GM23248 (cell line): ENCODE measurements at places on chromosomes 4 and X.

- no peak for DNase-seq
- no peaks in the 10 kb centered on the region; the same call in 1 of the 2 replicates for H3K36me3 ChIP-seq
- no peaks in the 10 kb centered on the region for H3K27me3 ChIP-seq
- no peak overlapping the region for H3K27ac ChIP-seq
- no peak overlapping the region for H3K4me3 ChIP-seq
- H3K4me1 ChIP-seq: peaks cover 1% of the 10 kb centered on the region; the same call in 1 of the 2 replicates
Observed at GRCh38 chr4:6278801-6279197, 9.1 kb downstream of the WFS1 start.

DNA sequence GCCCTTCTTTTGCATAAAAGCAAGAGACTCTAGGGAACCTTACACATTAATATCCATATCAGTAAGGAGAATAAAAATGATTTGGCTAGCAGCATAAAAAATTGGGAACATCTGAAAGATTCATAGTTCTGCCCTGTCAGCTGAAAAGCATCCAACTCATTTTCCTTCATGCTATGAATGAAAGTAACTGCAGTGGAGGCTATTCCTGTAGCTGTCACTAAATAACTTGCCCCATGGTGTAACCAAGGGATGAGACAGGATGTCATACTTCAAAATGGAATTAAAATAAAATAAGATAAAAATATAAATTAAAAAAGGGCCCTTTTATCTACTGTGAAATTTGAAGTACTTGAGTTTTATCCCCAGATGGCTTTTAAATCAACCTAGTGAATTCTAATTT is 878.8 kb downstream of the C4orf33 start:
- H3K36me3 ChIP-seq: no peaks in the 10 kb centered on the region
- no peak for DNase-seq
- no peak overlapping the region for H3K4me3 ChIP-seq
- H3K27ac ChIP-seq: no peak overlapping the region
- no peaks in the 10 kb centered on the region for H3K27me3 ChIP-seq

GRCh38 chr4:48989461-48990203 is 3.6 kb downstream of the CWH43 start:
- H3K4me1 ChIP-seq: no peaks in the 10 kb centered on the region
- peaks cover 40% of the 10 kb centered on the region for H3K27me3 ChIP-seq
- H3K4me3 ChIP-seq: no peak overlapping the region
- H3K27ac ChIP-seq: no peak overlapping the region
- DNase-seq: no peak
- H3K36me3 ChIP-seq: no peaks in the 10 kb centered on the region

- no peaks in the 10 kb centered on the region for H3K27me3 ChIP-seq
- H3K27ac ChIP-seq: no peak overlapping the region
- H3K4me3 ChIP-seq: no peak overlapping the region
- H3K36me3 ChIP-seq: no peaks in the 10 kb centered on the region
- peaks cover 13% of the 10 kb centered on the region for H3K4me1 ChIP-seq
Observed at GRCh38 chr4:103136671-103137445, 37.2 kb upstream of the BDH2 start.

DNA sequence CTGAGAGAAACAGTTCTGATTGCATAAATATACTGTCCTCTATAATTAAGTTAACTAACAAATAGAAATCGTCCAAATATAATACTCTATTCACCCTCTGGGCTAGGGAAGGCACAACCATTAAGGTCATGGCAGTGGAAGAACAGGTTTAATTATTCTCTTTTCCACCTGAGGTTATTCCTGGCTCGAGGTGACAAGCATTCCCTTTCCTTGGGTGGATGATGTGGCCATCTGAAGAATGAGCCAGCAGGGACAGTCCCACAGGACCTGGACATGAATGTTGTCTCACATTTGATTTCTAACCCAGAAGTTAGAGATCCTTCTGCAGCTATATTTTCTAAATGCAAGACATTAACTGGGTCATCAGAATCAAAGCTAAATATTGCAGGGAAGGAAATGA is 5.5 kb downstream of the IBSP start:
- H3K4me1 ChIP-seq: peaks cover 28% of the 10 kb centered on the region
- H3K4me3 ChIP-seq: no peak overlapping the region
- no peaks in the 10 kb centered on the region for H3K36me3 ChIP-seq

GRCh38 chrX:33161829-33162228 is 49.5 kb downstream of the DMD start:
- H3K4me3 ChIP-seq: no peak overlapping the region
- DNase-seq: no peak

DNA sequence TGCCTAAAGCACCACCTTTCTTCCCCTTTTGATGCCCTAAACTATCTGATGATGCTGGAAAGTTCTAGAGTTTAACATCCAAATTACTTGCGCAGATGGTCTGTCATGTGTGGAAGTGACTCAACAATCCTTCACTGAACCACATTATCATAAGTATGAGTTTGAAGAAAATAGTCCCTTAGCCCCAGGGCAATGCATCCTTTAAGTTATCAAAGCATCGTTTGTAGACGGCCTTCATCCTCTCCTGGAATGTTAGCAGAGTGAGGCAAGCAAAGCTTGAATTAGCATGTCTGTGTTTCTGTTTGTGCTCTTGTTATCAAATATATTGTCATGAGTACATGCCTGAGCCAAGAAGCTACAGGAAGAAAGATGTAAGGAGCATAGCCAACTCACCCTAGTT is 570.9 kb downstream of the MID1IP1 start:
- no peaks in the 10 kb centered on the region for H3K27me3 ChIP-seq
- H3K36me3 ChIP-seq: no peaks in the 10 kb centered on the region
- no peaks in the 10 kb centered on the region for H3K4me1 ChIP-seq
- H3K27ac ChIP-seq: no peak overlapping the region
- no peak for DNase-seq
- no peak overlapping the region for H3K4me3 ChIP-seq
